ENCODE measurements at places on chromosomes 4 and X.

GRCh38 chr4:182600093-182600492 is 317.1 kb downstream of the DCTD start:
- no peaks in the 10 kb centered on the region for H3K36me3 ChIP-seq
- H3K27ac ChIP-seq, result no peak overlapping the region
- DNase-seq, result no peak

GRCh38 chrX:125132274-125132673 is 187.4 kb upstream of the TEX13C start:
- H3K27ac ChIP-seq, result no peak overlapping the region
- H3K27me3 ChIP-seq, result no peaks in the 10 kb centered on the region
- no peaks in the 10 kb centered on the region for H3K4me1 ChIP-seq
- H3K4me3 ChIP-seq, result no peak overlapping the region
- no peaks in the 10 kb centered on the region for H3K36me3 ChIP-seq

DNA sequence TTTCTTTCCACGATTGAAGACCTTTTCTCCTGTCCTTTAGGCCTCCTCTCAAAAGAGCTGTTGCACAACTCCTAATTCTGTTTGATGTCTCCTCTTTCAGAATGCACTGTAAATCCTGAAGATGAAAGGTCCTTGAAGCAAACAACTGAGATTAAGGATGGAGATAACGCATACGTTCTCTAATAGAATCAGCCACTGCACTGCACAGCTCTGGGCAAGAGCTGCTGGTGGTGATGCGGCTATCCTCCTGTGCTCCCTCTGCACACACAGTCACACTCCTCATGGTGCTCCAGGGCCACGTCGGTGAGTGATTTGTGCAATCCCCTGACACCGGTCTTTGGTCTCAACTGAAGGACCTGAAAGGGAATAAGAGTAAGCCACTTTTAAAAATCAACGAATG is 208.7 kb downstream of the PDGFC start:
- H3K4me1 ChIP-seq, result no peaks in the 10 kb centered on the region
- no peak for DNase-seq
- no peak overlapping the region for H3K27ac ChIP-seq
- H3K36me3 ChIP-seq, result no peaks in the 10 kb centered on the region

DNA sequence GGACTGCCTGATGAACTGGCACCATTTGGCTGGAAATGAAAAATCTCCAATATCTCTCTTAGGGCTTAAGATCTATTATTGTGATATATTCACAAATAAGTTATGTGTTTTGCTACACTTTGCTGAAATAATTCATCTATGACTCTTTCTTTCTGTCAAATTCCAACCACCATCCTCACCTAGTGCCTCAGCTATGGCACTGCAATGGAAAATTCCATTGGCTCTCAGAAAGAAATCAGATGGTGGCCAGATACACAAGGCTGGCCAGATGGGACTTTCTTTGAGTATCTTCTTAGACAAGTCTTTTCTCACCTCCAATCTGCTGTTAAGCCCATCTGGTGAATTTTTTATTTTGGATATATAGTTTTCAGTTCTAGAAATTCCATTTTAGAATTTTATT is 28.0 kb downstream of the NAT8L start:
- H3K36me3 ChIP-seq, result no peaks in the 10 kb centered on the region
- H3K27ac ChIP-seq, result no peak overlapping the region
- DNase-seq, result no peak
- no peak overlapping the region for H3K4me3 ChIP-seq

- no peaks in the 10 kb centered on the region for H3K4me1 ChIP-seq
- H3K4me3 ChIP-seq, result no peak overlapping the region
- no peaks in the 10 kb centered on the region for H3K27me3 ChIP-seq
- H3K27ac ChIP-seq, result no peak overlapping the region
Observed at GRCh38 chr4:100826808-100827548, 309.2 kb upstream of the EMCN start.

- no peaks in the 10 kb centered on the region for H3K36me3 ChIP-seq
- H3K4me1 ChIP-seq, result no peaks in the 10 kb centered on the region
- H3K4me3 ChIP-seq, result no peak overlapping the region
- H3K27ac ChIP-seq, result no peak overlapping the region
Observed at GRCh38 chr4:145435646-145436045, 46.0 kb upstream of the SMAD1 start.

DNA sequence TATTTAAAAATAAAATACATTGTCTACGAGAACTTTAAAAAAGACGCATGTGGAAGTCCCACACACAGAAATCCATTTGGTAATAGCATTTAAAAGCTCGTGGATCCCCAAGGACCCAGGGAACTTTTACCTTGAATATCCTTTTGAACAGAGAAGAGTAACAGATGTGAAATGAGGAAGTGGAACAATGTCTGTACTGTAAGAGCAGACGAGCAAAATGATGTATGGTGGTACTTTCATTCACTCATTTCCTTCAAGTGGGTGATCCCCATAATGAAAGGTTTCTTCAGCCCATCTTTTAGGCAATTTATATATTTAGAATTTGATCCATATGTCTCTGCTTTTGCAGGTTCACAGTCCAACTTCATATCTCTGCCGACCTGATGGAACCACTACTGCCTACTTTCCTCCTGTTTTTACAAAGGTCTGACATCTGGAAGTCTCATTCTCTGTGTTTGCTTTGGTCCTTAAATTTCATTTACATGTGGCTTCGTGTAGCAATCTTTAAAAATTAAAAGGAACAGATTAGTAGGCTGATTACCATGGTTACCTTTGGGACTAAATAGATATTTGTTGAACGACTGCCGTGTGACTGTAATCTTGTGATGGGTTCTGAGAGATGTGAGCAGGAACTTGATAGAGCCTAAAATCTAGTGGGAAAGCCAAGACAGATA is 188.4 kb downstream of the PALLD start:
- no peak for DNase-seq
- no peaks in the 10 kb centered on the region for H3K27me3 ChIP-seq
- H3K36me3 ChIP-seq, result no peaks in the 10 kb centered on the region

- no peaks in the 10 kb centered on the region for H3K27me3 ChIP-seq
- no peaks in the 10 kb centered on the region for H3K36me3 ChIP-seq
- H3K27ac ChIP-seq, result no peak overlapping the region
- H3K4me1 ChIP-seq, result no peaks in the 10 kb centered on the region
- DNase-seq, result no peak
Observed at GRCh38 chr4:95428291-95429070, 120.3 kb downstream of the UNC5C start.

DNA sequence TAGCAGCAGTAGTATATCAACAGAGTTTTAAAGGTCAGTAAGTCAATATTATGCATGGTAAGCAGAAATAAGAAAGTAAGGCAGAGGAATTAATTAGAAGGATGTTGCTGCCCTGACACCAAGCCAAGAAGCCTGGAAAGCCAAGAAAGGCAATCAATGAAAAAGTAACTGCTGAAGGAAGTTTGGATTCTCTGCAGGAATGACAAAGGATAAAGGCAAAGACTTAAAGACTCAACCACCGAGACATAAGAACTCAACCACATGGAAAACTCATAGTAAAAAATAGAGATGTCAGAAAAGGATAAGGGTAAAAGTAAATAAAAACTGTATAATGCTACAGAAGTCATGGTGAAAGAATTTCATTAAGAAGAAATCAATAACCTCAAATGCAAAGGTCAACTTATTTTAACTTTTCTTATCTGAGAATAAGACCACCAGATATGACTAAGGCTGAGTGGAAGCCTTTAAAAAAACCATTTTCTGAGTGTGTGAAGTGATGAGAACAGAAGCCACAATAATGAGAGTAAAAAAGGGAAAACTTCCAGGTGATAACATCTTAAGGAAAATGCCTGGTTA is 55.2 kb downstream of the NEK1 start:
- DNase-seq, result no peak
- H3K4me3 ChIP-seq, result no peak overlapping the region
- H3K27ac ChIP-seq, result no peak overlapping the region
- H3K36me3 ChIP-seq, result no peaks in the 10 kb centered on the region
- no peaks in the 10 kb centered on the region for H3K4me1 ChIP-seq

- no peaks in the 10 kb centered on the region for H3K27me3 ChIP-seq
- H3K36me3 ChIP-seq, result no peaks in the 10 kb centered on the region
- no peak for DNase-seq
- H3K4me1 ChIP-seq, result no peaks in the 10 kb centered on the region
Observed at GRCh38 chrX:53047228-53047627, 1.4 kb upstream of the GPR173 start.

GRCh38 chr4:145939441-145939750 is 773 bp upstream of the ZNF827 start:
- no peaks in the 10 kb centered on the region for H3K36me3 ChIP-seq
- H3K4me1 ChIP-seq, result no peaks in the 10 kb centered on the region
- DNase-seq, result no peak
- no peaks in the 10 kb centered on the region for H3K27me3 ChIP-seq
- H3K27ac ChIP-seq, result no peak overlapping the region

DNA sequence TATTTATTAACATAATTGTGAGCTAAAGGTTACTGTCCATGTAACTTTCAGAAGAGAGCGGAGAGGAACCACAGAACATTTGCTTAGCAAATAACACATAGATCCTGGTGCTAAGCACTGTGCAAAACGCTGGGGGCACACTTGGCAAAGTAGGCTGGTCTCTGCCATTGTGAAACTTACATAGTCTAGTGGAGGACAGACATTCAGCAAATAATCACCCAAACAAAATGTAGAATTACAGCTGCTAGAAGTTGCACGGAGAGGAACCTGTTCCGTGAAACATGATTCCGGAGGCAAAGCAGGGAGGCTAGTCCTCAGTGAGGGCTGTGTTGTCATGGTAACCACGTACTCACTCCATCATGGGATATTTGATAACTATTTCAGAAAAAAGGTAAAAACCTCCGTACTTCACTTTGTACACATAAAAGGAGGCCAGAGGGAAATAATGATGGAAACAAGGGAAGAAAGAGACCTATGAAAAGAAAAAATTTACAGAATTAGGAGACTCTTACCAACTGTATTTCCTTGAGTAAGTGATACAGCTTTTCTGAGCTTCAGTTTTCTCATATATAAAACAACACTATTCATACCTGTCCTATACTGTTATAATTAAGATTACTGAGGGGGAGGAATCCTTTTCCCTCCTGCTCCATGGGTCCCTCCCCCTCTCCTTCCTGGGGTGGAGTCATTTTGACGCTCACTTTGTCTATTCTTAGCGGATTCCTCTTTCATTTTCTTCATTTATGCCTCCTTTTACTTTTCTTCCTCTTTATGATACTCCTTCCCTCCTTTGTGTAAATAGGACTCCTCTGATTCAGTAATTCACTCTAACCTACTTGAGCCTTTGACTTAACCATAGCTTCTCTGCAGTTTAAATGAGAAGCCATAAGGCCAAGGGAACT is 825 bp upstream of the RASGEF1B start:
- H3K4me3 ChIP-seq, result peak overlapping the region; percentile 92
- H3K36me3 ChIP-seq, result no peaks in the 10 kb centered on the region
- DNase-seq, result peak; percentile 42
- H3K27me3 ChIP-seq, result no peaks in the 10 kb centered on the region
- peak overlapping the region; percentile 92 for H3K27ac ChIP-seq

DNA sequence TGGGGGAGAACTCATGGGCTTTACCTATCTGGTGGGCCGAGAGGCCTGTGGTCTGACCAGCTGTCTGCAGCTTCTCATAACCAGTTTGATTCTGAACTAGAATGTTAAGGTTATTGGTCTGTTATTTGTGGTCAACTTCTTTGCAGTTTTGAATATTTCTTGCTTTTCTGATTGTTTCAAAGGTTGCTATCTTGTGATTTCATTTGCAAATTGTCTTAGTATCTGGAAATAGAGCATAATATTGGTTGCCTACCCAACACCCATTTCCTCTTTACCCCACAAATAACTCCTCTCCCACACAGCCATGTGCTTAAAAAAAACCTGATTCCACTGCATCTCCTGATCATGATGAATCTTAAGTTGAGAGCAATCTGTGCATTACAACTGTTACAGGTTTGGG is 39.1 kb upstream of the BMP2K start:
- no peaks in the 10 kb centered on the region for H3K27me3 ChIP-seq
- no peak overlapping the region for H3K27ac ChIP-seq
- no peaks in the 10 kb centered on the region for H3K36me3 ChIP-seq
- H3K4me1 ChIP-seq, result no peaks in the 10 kb centered on the region

Measured in CD8-positive, alpha-beta memory T cell (primary cell).